RKO (cell line): ENCODE measurements at places on chromosomes 6 and 20.

DNA sequence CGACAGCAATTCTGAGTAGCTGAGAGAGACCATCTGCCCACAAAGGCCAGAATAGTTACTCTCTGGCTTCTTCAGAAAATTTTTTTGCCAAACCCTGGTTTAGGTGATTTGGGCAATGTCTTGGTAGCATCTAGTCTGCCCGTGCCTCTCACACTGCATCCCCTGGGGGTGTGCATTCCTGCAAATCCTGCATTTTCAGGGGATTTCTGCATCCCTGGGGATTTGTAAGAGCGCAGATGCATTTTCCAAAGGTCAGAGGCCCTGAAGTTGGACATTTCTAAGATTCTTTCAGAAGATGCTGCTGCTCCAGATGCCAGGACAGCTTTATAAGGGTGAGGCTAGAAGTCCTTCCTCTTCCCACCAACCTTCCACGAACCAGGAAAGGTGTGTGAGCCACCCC is 4.0 kb downstream of the CST9 start:
- no peak for DNase-seq

GRCh38 chr6:134451529-134451928 is 133.6 kb upstream of the SGK1 start:
- no peak for DNase-seq

DNA sequence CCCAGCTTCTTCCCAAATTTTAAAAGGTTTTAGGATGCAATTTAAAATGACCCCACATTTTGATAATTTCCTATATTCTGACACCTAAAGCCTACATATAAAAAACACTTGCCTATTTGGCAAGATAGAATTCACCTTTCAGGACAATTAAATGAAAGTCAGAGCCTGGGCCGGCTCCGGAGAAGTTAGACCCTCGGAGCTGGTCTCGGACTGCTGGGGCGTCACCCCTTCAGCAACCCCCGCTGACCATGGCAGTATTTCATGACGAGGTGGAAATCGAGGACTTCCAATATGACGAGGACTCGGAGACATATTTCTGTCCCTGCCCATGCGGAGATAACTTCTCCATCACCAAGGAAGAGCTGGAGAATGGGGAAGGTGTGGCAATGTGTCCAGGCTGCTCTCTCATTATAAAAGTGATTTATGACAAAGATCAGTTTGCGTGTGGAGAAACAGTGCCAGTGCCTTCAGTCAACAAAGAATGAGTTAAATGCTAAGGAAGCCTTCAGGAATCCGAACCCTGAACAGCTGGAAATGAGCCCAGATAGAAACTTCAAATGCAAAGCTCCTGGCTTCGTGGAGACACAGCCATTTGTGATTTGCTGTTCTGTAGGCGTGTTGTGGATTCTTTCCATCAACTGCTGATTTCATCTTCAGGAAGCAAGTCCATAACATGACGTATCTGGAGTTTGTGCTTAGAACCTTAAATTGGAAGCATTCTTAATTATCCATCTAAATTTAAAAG is 16.0 kb downstream of the TCFL5 start:
- no peak for DNase-seq

DNA sequence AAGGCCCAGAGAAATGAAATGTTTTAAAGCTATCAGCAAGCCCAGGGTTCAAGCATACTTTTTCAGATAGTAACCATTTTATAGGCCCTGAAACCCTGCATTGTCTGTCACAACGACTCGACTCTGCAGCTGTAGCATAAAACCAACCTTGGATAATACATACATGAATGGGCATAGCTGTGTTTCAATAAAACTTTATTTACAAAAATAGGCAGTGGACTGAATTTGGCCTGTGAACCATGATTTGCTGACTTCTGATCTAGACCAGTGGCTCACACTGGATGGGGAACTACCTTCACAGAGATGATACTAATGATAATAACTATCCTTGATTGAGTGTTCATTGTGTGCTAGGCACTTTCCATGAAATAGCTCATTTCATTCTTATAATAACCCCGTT is 97.3 kb upstream of the ZNFX1 start:
- DNase-seq, result no peak

- no peak for DNase-seq
Observed at GRCh38 chr6:21278375-21278745, 315.2 kb upstream of the SOX4 start.

DNA sequence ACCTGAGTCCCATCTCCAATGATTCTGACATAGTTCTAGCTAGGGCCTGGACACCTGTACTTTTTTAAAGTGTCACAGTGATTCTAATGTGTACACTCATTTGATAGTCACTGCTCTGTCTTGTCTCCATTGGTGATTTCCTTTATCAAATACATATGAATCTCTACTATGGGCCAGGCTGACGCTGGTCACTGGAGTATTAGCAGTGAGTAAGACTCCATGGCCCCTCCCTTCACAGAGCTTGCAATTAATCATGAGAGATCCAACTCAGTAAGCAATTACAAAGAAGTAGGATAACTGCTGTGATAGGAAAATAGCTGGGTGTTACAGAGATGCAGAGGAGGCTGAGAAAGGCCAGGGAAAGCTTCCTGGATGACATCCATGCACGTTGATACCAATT is 19.3 kb upstream of the SASH1 start:
- DNase-seq, result peak; percentile 51

DNA sequence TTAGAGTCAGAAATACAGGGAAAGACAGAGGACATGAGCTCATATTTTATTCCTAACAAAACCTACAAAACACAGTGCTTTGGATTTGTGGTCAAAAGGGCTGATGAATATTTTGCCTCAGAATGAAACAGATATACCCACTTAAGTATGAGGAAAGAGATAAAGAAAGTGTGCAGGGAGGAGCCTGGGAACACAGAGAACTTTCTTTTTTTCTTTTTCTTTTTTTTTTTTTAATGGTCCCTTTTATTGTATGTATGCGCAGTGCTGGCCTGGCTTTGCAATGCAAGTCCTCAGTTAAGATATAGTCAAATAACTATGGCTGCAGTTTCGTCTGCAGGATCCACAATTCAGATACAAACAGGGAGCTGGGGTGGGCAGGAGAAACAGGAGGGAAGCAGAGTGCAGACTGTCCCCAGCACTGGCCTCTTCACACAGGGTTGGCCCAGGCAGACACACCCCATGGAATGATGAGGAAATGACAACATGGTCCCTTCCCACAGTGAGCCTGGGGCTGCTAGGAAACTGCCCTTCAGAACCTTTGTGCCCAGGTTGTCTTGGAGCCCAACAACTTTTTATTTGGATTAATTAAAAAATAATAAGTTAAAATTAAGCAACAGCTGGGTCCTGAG is 629.8 kb upstream of the AGPAT4 start:
- DNase-seq, result no peak

- DNase-seq, result peak; percentile 80
Observed at GRCh38 chr6:156686301-156686994, 90.7 kb upstream of the ARID1B start.

DNA sequence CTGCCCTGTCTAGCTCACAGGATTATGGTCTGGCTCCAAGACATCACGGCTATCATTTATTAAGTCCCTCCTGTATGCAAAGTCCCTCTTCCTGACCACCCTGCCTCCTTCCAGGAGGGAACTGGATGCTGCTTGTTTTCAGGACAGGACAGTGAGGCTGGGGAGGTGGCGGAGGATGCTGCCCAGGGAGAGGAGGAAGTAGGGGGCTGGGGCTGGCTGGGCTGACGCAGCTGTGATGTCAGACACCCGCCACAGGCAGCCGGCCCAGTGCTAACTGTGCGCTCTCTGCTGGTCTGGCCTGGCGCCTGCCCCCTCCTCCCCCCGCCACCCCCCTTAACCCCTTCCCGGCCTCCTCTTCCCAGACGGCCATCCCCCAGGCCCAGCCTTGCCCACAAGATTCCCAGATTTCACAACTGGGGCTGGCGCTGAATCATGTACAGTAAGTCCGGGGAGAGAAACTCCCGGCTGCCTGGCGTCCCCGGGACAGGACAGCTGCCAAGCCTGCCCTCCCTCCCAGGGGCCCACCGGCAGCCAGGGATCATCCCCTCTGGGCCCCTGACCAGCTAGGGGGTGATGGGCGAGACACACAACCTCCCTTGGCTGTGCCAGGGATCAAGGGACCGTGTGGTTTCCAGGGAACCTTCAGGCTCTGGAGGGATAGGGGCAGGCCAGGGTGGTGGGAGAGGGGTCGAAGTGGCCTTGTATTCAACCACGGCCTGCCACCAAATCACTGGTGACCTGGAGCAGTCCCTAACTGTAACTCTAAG is 118.1 kb downstream of the CEBPB start:
- peak; percentile 85 for DNase-seq

- DNase-seq, result no peak
Observed at GRCh38 chr20:62390317-62391164, 3.6 kb downstream of the RPS21 start.

- DNase-seq, result peak; percentile 15
Observed at GRCh38 chr6:137926207-137926731, 59.2 kb downstream of the TNFAIP3 start.

GRCh38 chr20:49267327-49267726 is 10.5 kb downstream of the ZNFX1 start:
- no peak for DNase-seq

DNA sequence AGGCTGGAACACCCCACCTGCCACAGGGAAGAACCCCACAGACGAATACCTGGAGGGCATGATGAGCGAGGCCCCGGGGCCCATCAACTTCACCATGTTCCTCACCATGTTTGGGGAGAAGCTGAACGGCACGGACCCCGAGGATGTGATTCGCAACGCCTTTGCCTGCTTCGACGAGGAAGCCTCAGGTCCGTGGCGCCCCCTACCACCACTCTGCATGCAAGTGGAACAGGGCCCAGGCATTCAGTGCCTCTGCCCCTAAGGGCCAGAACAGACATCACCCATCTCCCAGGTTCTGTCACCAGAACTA is 6.6 kb downstream of the MYL9 start:
- no peak for DNase-seq

- DNase-seq, result peak; percentile 46
Observed at GRCh38 chr6:16334671-16335070, 96.3 kb downstream of the GMPR start.

GRCh38 chr6:32637219-32637880 is at the start of gene HLA-DQA1:
TSS of gene HLA-DQA1 (plus strand) at chr6:32637406. CDS start at chr6:32637459, 53 bp downstream.
- DNase-seq, result no peak

DNA sequence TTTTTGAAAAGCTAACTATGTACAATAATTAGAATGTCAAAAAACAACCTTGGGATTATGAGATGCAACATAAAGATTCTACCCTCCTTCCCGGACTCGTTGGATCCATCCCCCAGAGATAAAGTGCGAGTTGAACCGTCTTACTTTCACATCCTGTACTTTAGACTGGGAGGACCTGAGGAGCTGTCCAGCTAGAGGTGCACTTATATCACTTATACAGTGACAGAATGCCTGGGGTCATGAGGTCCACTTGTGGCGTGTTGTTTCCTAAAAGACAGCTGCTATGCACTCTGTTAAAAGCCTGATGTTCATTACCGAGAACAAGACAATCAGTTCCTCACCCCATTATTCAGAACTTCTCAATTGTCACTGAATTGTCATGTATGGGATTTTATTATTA is 2.1 kb downstream of the CDS2 start:
- no peak for DNase-seq

DNA sequence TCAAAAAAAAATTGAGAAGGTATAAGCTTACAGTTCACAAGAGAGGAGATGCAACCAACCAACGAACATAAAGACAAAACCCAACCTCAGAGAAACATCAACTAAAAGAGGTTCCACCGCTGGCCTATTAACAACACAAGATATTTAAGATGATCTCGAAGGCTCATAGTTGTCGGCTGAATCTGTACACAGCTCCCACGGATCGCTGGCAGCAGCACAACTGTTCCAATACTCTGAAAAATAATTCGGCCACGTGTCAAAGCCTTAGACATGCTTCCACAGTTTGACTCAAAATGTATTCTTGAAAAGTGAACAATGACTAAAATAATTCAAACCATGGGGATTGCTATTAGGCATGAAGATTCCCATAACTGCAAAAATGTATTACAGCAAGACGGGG is 13.7 kb downstream of the EXOC2 start:
- no peak for DNase-seq

DNA sequence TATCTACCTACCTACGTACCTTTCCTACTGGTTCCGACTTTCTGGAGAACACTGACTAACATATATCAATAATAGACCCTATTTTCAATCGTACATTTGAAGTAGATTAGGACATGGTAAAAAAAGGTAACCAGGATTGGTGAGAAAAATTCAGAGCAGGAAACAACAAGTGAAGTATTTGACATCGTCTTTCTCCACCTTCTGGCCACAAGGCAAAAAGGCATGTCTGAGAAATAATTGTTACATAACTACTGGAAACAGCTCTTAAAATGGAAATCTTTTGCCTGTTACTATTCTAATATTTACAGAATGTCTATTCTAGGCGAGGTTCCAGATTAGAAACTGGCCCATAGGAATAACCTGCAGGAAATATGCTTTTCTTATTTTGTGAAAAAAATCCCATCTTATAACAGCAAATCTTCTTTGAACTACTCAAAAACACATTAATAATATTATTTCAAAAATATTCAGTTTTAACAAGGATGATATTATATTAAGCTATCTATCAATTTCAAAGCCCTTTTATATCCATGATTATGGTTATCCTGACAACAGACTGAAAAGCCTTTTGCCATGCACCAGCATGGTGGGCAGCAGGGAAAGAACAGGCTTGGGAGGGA is 80.8 kb downstream of the RCAN2 start:
- DNase-seq, result peak; percentile 55

- peak; percentile 65 for DNase-seq
Observed at GRCh38 chr20:14288341-14289330, 48.8 kb downstream of the FLRT3 start.

DNA sequence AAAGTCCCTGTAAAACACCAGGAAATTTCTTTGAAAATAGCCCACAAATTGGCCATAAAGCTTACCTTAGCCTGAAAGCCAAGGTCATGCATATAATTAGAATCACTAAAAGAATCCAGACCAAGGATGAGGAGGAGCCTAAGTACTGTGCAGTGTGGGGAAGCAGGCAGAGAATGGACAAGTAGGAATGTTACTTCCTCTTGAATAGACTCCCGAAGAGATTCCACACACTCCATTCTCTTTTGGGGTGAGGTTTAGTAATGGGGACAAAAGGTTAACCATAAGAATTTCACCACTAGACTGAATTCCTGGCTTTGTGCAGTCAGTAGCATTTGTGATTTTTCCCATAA is 27.5 kb upstream of the MARCKS start:
- DNase-seq, result no peak

DNA sequence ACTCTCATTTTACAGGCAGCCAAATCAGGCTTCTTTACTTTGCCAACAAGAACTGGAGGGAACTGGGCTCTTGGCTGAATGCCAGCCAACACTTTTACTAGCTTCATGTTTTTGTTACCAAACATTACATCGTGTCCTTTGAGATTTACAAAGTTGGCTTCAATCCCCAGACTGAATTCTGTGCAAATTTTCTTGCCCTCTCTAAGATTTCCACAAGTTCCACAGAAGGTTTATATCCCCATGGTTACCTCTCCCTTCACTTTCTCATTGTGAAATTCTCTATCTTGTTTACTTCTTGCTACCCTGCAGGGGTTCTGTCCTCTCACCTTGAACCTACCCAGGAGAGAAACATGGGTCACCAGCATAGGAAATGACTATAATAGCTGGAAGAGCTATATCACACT is 37.6 kb upstream of the PLCB1 start:
- DNase-seq, result no peak

- no peak for DNase-seq
Observed at GRCh38 chr20:1807394-1807793, 87.8 kb upstream of the SIRPA start.

- no peak for DNase-seq
Observed at GRCh38 chr20:24495266-24495665, 25.8 kb downstream of the SYNDIG1 start.

GRCh38 chr6:109224107-109224875 is 129.0 kb downstream of the CEP57L1 start:
- DNase-seq, result no peak

GRCh38 chr6:11514672-11515071 is 22.9 kb upstream of the TMEM170B start:
- no peak for DNase-seq

- no peak for DNase-seq
Observed at GRCh38 chr6:37473364-37474095, 26.2 kb downstream of the CCDC167 start.
